ENCODE measurements at places on chromosomes 13 and 19.

- DNase-seq = peak; percentile 7
Observed at GRCh38 chr13:39047560-39047959, 9.3 kb downstream of the NHLRC3 start.

DNA sequence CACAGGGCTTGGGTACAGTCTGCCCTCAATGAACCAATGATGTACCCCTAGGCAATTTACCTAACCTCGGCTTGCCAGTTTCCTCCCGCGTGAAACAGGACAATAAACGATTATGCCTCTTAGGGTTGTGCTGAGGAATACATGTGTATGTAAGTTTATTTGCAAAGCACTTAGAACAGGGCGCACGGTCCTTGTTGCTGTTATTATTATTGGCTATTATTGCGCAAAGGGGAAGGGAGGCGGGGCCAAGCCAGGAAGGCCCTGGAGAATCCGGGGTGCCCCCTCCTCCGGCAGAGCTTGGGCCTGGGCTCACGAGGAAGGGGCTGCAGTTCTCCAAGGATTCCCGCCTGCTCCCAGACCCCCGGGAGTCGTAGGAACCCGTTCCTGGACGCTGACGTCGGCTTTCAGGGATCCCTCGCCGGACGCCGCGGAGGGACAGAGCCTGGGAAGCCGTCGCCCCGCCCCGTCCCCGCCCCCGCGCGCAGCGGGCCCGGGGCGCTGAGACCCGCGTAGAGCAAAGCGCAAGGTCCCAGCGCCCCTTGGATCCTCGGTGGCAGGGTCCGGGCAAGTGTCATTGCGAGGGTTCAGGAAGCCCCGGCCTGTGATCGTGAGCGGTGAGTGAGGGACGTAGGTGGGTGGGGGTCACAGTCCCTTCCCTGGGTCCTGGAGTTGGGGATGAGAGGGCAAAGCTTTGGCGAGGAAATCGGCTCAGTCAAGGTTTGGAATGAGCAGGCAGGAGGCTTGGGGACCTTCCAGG, at the start of gene TMEM91:
TMEM91 (plus strand) TSS at position 293 of the 757 bp plus-strand sequence. CDS start 1,777 bp downstream, outside the sequence.
- no peak for DNase-seq

DNA sequence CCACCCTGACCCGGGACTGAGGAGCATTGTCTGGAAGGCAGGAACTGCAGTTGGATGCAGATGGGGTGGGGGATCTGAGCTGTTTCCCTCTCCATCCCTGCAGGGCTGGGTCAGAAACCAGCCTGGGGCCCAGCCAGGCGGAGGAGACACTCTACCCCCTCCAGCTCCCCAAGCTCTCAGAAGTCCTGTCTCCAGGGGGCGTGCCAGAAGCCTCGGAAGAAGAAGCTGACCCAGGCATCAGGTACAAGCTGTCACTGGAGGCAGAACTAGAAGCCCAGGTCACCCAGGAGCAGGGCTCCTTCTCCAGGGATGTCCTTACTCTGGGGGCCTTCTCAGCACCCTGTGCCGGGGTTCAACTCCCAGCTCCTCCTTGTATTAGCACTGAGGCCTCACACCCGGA, 15.5 kb downstream of the SIX5 start:
- no peak for DNase-seq

GRCh38 chr19:12667731-12668302, 1.2 kb downstream of the WDR83 start:
- DNase-seq = no peak

GRCh38 chr13:35727881-35728280, 251.4 kb upstream of the MAB21L1 start:
- no peak for DNase-seq

DNA sequence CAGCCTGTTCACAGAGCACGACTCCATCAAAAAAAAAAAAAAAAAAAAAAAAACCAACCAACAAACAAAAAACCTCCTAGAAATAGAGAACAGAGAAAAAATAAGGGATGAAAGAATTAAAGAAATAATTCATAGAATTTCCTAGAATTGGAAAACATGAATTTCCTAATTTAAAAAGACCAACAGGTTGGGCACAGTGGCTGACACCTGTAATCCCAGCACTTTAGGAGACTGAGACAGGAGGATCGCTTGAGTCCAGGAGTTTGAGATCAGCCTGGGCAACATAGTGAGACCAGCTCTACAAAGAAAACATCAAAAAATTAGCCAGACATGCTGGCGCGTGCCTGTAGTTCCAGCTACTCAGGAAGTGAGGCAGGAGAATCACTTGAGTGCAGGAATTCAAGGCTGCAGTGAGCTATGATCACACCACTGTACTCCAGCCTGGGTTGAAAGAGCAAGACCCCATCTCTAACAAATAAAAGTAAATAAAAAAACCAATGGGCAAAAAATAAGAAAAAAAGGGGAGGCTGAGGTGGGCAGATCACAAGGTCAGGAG, 6.5 kb downstream of the SPART start:
- DNase-seq = no peak

GRCh38 chr13:75391432-75392100, 90.4 kb downstream of the TBC1D4 start:
- DNase-seq = no peak

DNA sequence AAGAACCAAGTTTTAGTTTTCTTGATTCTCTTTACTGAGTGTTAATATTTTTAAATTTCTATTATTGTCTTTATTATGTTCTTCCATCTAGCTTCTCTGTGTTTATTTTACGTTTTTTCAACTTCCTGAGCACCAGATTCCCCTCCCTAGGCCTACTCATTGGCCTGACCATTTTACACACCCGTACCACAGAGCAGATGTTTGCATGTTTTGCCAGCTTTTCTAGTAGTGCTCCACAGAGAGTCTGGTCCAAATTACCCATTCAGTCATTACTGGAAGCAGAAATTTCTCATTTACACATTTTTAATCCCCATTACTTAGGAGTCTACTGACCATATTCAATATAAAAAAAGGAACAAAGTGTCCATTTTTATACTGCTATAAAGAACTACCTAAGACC, 66.9 kb downstream of the ING1 start:
- no peak for DNase-seq

DNA sequence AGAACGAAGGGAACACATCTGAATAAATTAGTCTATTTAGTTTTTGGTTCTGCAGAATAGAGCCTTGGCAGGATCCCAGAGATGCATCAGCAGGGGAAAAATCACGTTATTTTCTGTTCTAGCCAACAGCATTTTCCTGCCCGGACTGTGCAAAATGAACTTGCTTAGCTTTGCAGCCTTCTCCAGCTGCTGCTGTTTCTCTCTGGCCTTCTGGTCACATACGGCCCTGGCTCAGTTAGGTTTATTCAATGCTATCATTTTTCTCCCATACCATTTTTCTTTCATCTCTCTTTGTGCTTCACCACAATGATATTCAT, 110.4 kb upstream of the KL start:
- no peak for DNase-seq

- no peak for DNase-seq
Observed at GRCh38 chr19:56973713-56974555, 133.4 kb upstream of the PEG3 start.

- DNase-seq = no peak
Observed at GRCh38 chr13:50668691-50669271, 174.7 kb downstream of the DLEU7 start.

GRCh38 chr13:99847318-99847750, 124.2 kb downstream of the ZIC5 start:
- peak; percentile 37 for DNase-seq

DNA sequence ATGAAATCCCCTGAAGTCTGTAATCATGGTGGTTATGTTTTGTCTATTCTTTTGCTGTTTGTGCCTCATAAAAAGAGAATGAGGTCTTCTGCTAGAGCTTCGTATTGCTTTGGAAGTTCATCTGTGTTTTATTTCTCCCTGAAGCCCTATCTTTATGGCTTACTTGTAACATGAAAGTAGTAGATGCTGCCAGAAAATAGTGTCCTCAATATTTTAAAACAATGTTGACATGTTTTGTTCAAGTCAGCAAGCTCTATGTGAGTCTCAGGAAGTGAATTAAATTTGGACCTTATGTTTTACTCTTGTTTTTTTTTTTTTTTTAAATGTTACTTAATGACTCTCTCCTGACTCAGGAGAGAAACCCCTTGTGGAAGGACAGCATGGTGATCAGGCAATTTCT, 130.5 kb downstream of the B3GLCT start:
- no peak for DNase-seq

- no peak for DNase-seq
Observed at GRCh38 chr19:47819858-47820257, 1.9 kb upstream of the CRX start.

DNA sequence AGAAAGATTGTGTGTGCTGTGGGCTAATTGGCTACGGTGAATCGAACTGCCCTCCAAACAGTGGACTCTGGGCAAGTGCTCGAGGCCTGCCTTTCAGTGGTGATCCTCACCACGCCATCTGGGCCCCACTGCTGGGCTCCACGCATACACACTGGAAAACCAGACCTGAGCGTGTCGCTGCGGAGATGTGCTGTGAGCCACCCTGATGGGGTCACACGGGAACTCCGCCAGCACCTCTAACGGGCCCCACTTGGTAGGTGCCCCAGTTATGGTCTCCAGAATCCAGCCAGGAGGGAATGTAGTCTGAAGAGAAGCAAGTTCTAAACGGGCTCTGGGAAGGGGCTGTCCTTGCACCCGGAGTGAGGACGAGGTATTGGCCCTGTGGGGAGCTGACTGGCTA, 39.3 kb downstream of the C13orf46 start:
- no peak for DNase-seq

- no peak for DNase-seq
Observed at GRCh38 chr19:18214779-18215433, 11.1 kb upstream of the RAB3A start.

GRCh38 chr19:54209811-54210494, 9.3 kb downstream of the RPS9 start:
- DNase-seq = peak; percentile 94

GRCh38 chr19:5895890-5896289, 7.7 kb downstream of the NDUFA11 start:
- no peak for DNase-seq

- no peak for DNase-seq
Observed at GRCh38 chr19:44371815-44372480, 15.5 kb upstream of the ZNF112 start.

DNA sequence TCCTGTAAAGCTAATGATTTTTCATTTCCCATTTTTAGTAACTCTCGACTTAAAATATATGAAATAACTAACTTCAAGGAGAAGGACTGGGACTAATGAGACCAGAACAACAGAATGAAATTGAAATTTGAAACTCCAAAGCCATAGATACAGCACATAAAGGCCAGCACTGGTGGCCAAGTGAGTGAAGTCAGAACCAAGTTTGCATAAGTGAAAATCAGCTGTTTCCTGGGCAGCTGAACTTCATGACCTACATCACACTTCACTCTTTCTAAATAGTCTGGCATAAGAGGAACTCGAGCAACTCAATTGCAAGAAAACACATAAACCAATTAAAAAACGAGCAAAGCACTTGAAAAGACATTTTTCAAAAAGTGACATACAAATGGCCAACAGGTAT, 84.5 kb downstream of the DCLK1 start:
- no peak for DNase-seq

DNA sequence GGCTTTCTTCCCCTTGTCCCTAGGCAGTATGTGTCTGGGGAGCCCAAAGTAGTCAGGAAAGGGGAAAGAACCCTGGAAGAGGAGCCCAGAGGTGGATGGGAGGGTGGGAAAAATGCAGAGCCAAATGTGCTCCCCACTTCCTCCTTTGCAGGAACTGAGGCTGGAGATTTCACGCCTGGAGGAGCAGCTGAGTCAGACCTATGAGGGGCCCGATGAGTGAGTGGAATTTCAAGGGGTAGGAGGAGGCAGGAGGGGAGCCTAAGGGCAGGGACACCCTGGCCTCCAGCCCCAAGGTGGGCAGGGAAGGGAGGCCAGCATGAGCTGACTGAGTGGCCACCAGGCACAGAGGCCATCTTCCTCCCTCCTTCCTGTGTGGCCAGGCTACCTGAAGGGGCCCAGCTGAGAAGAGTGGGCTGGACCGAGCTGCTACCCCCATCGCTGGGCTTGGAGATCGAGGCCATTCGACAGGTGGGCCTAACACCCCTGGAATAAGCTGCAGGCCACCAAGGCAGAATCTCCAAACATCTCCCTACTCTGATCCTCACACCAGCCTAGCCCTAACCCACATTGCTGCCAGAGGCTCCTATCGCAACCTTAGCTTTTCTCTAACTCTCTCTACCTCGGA, 14.3 kb downstream of the PTH2 start:
- DNase-seq = no peak

- DNase-seq = no peak
Observed at GRCh38 chr19:35249848-35250711, 1.3 kb downstream of the LSR start.

DNA sequence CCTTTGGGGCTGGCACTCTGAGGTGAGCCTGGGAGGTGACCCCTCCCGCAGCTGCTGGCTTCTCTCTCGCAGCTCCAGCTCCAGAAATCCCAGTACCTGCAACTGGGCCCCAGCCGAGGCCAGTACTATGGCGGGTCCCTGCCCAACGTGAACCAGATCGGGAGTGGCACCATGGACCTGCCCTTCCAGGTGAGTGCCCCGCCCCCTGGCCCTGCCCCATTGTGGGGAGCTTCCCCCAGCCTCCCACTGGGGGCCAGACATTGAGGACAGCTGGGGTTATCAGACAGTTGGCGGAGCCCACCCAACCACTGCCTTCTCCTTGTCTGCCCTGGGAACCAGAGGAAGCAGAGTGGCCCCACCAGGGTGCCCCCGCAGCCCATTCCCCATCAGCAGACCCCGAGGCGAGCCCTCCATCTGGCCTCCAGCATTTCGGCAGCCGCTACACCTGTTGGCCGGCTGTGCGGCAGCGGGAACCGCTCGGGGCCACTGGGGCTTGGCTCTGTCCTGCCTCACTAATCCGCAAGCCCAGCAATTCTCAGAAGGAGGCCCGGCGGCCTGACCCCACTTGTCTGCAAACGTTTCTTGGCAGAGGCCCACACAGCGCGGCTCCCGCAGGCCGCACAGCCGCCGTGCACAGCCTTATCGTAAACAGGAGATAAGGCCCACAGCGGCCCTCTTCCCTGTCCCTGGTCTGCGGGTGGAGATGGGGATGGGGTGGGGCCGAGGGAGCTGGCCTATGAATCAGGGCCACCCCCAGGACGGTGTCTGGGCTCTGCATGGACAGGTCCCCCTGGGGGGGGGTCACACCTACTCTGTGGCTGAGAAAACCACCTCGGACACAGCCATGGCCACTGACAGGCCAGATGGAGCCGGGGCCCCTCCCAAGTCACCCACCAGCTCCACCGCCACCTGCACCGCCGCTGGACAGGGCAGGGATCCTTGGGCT, 48.0 kb downstream of the COMP start:
- no peak for DNase-seq

- DNase-seq = no peak
Observed at GRCh38 chr13:50037788-50038187, 22.5 kb downstream of the KCNRG start.

GRCh38 chr13:37413161-37413560, 185.4 kb downstream of the POSTN start:
- no peak for DNase-seq

GRCh38 chr13:33227927-33228647, 57.5 kb downstream of the STARD13 start:
- DNase-seq = no peak

DNA sequence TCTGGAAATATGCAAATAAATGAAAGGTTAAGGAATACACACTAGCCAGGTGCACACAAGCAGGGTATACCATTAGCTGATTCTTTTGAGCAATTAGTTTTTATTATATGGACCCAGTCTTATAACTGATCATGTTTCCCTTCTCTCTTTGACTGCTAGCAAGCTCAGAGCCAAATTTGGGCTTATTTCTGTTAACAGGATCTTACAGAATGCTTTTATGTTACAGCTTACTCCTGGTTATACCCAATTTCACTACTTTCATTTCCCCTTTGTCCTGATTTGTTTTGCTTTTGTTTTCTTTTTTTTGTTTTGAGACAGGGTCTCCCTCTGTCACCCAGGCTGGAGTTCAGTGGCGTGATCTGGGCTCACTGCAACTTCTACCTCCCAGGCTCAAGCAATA, 12.9 kb upstream of the TPT1 start:
- DNase-seq = no peak

- DNase-seq = no peak
Observed at GRCh38 chr13:72541674-72542073, 185.8 kb downstream of the MZT1 start.
